ENCODE measurements at places on chromosomes 2 and 18. TPM values are rescaled to one million over a fixed set of nuclear protein-coding genes. Genes with fewer than 3 reads are reported as not detected.

- DNase-seq, result peak; percentile 36
- no peak overlapping the region for H3K27ac ChIP-seq
- H3K27me3 ChIP-seq, result no peaks in the 10 kb centered on the region
- H3K36me3 ChIP-seq, result no peaks in the 10 kb centered on the region
- no peaks in the 10 kb centered on the region for H3K4me1 ChIP-seq
- H3K4me3 ChIP-seq, result no peak overlapping the region
Observed at GRCh38 chr2:3633982-3634595, 23.9 kb upstream of the ALLC start.

GRCh38 chr2:28360718-28361293 lies 31.9 kb upstream of the FOSL2 start:
- H3K36me3 ChIP-seq, result no peaks in the 10 kb centered on the region
- DNase-seq, result peak; percentile 39
- peaks cover 60% of the 10 kb centered on the region for H3K4me1 ChIP-seq
- no peak overlapping the region for H3K27ac ChIP-seq
- no peak overlapping the region for H3K4me3 ChIP-seq

GRCh38 chr2:64400105-64400728 lies 53.7 kb upstream of the LGALSL start:
- no peak overlapping the region for H3K4me3 ChIP-seq
- peaks cover 6% of the 10 kb centered on the region for H3K4me1 ChIP-seq
- H3K27me3 ChIP-seq, result no peaks in the 10 kb centered on the region

- no peaks in the 10 kb centered on the region for H3K27me3 ChIP-seq
- DNase-seq, result no peak
- no peak overlapping the region for H3K4me3 ChIP-seq
- no peaks in the 10 kb centered on the region for H3K36me3 ChIP-seq
Observed at GRCh38 chr2:195304310-195304709, 352.7 kb upstream of the SLC39A10 start.

RGPD4 gene
- total RNA-seq, result not detected

RAMP1 gene
- 1.7 TPM for total RNA-seq

ATOH8 gene
- total RNA-seq, result 16.4 TPM
